ENCODE measurements at places on chromosomes 4 and X.

DNA sequence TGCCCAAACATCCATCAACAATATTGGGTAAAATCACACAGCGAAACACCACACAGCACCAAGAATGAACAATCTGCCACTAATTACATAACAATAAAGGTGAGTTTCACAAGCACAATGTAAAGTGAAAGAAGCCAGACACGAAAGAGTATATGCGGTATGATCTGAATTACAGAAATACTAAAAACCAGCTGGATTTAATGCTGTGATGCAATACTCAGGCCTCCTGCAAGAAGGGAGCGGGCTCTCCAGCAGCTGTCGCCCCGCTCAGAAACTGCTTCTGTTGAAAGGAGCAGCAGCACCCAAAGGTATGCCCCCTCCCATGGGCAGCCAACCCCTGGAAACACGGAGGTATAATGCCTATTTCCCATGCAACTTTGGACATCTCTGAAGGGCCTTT is 77.0 kb downstream of the PAPSS1 start:
- DNase-seq, result no peak

DNA sequence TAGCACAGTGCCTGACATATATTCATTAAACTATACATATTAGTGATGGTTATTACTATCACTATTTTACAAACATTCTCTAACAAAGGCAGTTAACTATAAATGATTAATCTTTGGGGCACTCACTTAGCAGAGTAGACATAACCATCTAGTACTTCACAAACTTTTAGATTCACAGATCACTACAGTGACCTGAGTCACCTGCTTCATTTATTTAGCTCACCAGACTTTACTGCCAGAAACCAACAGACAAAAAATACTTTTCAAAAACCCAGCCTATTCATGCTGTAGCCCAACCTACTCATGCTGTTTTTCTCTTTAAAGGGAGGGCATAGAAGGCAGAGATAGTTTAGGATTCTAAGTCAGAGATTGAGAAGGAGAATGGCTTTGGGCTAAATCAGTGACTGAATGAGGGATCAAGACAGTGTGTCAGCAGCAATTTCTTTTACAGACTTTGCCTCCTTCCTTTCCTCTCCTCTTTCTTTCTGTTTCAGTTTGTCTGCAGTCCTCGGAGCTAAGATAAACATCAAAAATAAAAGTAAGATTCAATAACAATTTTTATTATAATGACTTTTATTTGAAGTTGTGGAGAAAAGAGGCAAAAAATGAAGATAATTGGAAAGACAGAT is 34.7 kb upstream of the PDE5A start:
- no peak for DNase-seq

GRCh38 chrX:86039625-86040568 is 7.5 kb downstream of the CHM start:
- no peak for DNase-seq

DNA sequence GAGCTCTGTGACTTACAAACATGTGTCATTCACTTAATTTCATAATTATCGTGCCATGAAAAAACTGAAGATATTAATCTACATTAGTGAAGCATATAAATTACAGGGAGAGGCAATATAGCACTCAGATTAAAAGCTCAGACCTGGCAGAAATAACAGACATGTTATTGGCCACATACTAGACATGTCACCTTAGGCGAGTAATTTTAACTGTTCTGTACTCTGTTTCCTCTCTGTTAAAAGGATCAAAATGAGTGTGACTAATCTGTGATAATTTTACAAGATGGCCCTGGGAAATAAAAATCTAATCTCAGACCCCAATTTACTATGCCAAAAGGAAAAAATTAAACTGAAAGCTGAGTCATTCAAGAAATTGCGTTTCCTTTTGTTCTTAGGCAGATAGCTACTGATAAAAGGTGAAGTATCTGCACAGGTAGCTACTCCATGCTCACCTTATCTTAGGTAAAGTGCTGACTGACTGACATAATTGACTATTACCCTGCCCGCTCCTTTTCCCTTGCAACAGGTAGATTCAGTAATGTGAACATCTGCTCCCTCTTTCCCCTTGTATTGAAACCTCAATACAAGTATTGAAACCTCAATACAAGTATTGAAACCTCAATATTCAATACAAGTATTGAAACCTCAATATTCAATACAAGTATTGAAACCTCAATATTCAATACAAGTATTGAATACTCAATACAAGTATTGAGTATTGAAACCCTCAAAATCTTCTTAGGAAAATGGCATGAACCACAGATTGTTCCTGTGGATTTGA is 33.2 kb downstream of the RELL1 start:
- DNase-seq, result no peak
